Stimulated activated CD4-positive, alpha-beta T cell treated with anti-CD3 and anti-CD28 coated beads, Interleukin-15, amount 100 ng/mL, for 1 hour (primary cell): ENCODE measurements at places on chromosomes 1 and 21.

DNA sequence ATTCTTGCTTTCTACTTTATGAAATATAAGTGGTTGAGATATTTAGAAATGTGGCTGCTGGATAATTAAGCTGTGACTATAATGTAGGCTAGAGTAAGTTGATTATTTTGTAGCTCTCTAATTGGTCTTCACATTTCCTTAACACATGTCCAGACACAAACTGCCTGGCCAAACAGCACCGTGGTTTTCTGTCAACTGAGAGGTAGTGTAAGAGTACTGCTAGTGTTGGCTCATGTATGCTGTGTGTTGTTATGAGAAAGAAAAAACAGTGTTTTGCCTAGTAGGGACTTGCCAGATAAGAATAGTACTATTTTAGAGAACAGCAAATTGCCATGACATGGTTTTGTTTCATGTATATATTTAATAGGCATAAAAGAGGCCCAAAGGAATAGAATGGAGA lies 37.1 kb downstream of the TMED5 start:
- DNase-seq: no peak

GRCh38 chr1:170604065-170604464 lies 59.9 kb upstream of the PRRX1 start:
- DNase-seq: no peak

GRCh38 chr1:206672844-206673758 lies 11.6 kb upstream of the MAPKAPK2 start:
- DNase-seq: no peak

DNA sequence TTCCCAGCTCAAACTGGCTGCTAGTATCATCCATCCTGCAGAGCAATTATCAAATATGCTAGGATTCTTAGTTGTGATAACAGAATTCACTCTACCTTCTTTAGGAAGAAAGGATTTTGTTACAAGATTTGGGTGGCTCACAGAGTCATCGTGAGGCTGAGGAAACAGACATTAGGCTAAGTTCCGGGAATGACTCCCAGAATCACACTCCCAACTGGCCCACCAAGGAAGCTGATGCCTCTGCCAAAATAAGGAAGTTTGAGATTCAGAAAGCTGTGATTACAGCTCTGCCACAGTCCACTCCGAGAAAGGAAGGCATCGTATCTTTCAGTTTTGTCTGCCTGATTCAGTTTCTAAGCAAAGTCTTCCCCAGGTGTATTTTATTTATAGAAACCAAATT lies 50.6 kb upstream of the LYPLAL1 start:
- no peak for DNase-seq

DNA sequence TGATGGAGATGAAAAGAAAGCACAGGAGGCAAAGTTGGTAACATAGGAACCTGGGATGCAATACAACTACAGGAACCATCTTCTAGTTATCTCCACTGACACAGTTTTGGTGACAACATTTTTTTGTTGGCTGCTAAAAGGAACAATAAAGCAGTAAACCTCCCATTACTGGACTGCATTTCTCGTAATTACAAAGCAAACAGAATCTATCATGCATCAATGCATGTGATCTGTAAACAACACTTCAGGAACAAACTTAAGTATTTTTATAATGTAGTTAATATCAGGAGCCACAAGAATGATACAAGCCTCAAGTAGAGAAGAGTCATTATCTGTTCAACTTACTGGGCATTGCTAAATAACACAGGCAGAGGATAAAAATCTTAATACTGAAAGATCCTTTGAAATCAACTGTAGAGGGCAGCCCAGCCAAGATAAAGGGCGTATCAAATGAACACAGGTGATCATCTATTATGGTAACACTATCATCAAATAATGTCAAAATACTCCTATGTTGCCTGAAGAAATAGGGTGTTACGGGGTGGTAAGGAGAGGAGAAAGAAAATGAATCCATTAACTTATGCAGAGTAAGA lies 193.3 kb downstream of the EIF4G3 start:
- no peak for DNase-seq

DNA sequence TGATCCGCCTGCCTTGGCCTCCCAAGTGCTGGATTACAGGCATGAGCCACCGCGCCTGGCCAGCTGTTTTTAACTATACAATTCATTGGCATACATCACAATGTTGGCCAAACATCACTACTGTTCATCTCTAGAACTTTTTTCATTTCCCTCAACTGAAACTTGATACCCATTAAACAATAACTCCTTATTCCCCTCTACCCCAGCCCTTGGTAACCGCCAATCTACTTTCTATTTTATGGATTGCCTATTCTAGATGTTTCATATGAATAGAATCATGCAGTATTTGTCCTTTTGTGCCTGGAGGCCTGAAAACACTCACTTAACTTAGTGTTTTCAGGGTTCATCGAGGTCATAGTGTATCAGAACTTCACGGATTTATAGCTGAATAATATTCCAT lies 16.2 kb downstream of the BTF3L4 start:
- DNase-seq: no peak

GRCh38 chr1:108828074-108828961 lies 28.6 kb downstream of the AKNAD1 start:
- DNase-seq: peak; percentile 33

DNA sequence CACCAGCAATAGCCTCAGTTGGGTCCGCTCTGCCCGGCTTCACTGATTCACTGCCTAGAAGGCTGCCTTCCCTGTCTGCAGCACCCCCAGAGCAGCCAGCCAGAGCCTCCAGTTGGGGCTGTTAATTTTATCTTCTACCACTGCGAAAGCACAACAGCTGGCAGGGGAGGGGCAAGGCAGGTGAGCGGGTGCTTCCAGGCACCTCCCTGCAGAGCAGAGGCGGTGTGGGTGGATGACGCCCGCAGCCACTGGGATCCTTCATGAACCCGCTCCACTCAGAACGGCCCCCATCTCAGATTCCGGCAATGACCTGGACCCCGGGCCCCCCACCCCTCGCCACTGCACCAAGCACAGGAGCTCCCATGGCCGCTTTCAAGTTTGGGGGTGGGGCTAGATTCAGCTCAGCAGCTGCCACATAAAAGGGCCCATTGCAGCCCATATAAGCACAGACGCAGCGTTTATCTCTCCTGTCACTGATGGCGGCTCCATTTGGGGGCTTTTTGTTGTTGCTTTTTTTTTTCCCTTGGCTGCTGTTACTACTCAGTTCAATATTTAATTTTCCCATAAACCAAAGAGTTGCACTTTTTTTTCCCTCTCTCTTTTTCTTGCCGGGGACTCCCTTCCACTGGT lies 128.0 kb upstream of the KLHDC7A start:
- DNase-seq: no peak
